NCI-H748 treated with DMSO at 0.1 percent for 48 hours (cell line): ENCODE measurements at places on chromosomes 7 and 10.

- DNase-seq = no peak
Measured at GRCh38 chr7:77362905-77363304, 53.2 kb downstream of the GSAP start.

GRCh38 chr10:15113766-15114165 is 16.6 kb downstream of the RPP38 start:
- no peak for DNase-seq

GRCh38 chr7:28669330-28669729 is 257.0 kb downstream of the CREB5 start:
- DNase-seq = no peak

DNA sequence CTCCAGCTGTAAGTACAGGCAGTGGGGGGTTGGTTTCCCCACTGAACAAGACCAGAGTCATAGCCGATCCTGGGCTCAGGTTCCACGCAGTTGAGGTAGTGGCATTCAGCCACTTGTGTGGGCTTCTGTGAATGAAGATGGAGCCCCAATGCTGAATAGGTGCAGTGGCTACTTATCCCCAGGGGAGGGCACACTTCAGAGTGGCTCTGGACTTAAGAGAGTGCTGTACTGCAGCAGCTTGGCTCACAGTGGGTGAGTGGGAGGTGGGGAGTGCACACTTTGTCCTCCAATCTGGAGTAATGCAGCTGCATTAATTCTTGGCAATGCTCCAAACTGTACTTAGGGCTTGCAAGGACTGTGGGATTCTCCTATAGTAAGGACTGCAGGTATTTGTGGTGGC is 81.9 kb downstream of the BUB3 start:
- DNase-seq = no peak

DNA sequence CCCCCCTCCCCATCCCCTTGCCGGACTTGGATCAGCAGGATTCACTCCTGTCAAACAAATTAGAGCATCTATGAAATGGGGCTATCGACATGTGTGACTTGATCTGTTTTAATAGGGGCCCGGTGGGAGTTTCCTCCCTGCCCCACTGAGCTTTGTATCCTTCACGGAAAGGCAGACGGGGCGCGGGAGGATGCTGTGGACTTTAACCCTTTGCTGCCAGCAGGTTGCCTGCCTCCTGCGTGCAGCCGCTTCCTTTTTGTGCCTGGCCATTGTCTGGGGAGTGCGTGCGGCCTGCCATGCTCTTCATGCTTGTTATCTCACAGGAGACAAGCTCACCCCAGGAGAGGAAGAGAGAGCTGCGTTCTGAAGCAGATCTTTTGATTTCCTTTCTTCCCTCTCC is 512.8 kb upstream of the GALNT17 start:
- DNase-seq = peak; percentile 91
